Stimulated activated CD4-positive, alpha-beta T cell treated with anti-CD3 and anti-CD28 coated beads, Interleukin-15, amount 100 ng/mL, for 1 hour (primary cell): ENCODE measurements at places on chromosomes 16 and 17.

- DNase-seq: no peak
These were observed 71.3 kb downstream of the SOX9 start for GRCh38 chr17:72191921-72192799.

DNA sequence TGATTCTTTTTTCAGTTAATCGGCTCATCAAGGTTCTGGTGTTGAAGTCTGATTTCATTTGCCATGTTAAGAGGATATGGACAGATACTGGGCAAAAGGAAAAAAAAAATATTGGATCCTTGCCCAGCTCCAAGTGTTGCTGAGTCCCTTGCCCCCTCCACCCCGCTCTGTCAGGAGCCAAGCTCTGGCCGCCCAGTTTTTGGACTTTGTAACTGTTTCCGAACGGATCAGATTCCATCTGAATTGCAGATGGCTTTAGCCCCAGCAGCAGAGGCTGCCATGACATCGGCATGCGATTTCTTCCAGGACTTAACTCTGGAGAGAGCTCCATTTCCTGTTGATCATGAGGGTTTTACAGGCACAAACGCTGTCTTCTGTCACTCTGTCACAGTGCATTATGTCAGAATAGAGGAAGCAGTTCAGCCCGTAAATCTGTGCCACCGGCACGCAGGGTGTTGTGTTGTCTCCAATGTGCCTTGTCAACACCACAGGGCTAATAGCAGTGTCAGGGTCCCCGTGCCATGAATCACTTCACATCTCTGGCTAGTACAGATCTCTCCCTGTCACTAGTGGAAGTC is 615.6 kb downstream of the MAF start:
- DNase-seq: no peak

GRCh38 chr16:48340054-48340453 is 45.2 kb downstream of the SIAH1 start:
- no peak for DNase-seq

DNA sequence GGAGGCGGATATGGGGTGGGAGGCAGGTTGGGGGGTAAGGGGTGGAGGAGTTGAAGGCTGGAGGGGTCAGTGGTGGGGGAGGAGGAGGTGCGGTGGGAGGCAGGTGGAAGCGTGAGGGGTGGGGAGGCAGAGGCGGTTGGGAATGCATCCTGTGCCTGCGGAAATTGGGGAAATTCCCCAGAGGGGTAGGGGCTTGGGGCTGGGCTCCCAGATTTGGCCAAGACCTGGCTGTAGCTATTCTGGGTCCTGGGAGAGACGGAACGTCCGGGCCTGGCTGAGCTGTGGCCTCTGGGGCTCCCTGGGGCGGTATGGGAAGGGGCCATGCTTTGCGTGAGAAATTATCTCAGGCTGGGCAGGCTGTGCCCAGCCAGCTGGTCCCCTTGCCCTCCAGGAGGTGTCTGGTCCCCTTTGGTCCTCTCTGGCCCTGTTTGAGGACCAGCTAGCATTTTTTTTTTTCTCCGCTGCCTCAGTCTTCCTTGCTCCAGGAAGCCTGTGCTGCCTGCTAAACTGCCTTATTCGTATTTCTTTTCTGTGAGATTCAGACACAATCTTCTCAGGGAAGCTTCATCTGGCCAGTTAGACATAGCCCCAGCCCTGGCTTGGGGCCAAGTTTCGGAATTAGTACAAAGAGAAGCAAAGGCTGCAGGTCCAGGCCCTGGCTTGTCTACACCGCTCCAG is 7.3 kb upstream of the TRPV2 start:
- DNase-seq: no peak

DNA sequence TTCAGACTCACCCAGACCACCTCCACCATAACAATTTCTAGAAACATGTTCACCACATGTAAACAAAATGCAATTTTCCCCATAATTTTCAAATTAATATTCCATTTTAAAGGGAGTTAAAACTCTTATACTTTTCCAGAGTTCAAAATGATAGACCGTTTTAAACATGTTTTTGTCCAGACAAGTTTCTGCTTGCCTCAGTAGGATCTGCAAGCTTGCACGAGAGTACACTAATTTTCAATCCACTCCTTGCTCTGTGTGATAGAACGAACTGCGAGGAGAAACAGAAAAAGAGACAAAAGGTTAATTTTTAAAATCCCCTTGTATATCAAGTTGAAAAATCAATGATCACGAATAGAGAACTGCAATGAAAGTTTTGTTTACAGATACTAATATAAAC is 7.1 kb downstream of the FAHD1 start:
- no peak for DNase-seq

DNA sequence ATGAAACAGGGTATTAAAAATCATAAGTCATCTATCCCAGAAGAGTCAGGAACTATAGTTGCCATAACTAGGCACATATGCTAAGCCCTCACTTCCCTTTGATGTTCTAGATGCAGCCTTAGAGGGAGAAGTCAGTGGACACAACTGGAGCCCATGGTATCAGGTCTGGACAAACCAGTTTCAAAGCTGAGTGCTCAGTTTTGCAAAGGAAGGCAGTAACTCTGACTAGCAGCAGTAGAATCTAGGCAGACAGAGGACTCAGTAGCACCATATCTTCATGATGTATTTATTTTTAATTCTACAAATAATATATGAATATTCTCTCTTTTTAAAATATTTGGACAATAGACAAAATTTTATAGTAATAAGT is 11.7 kb upstream of the FAM20A start:
- DNase-seq: no peak

DNA sequence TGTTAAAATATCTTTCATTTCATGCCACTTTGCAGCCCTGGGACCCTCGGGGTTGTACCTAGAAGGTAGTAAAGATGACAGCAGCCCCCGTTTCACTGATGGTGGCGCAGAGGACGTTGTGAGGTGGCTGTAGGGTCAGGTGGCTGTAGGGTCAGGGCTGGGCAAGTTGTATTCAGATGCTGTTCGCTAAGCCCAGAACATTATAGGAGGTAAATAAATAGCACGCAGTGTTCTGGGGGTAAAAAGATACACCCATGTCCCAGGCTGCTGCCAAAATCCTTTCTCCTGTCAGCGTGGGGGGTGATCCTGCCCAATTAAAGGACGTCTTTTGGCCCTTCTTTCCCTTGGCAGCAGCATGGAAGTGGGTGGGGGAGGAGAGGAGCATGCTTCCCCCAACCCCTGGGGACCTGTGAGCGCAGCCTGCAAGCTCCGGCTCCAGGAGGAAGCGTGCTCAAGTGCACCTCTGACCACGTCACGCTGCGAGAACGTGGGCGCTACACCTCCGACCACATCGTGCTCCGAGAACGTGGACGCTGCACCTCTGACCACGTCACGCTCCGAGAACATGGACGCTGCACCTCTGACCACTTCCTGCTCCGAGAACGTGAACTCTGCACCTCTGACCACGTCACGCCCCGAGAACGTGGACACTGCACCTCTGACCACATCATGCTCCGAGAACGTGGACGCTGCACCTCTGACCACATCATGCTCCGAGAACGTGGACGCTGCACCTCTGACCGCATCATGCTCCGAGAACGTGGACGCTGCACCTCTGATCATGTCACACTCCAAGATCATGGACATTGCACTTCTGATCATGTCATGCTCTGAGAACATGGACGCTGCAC is 182.1 kb downstream of the RPTOR start:
- no peak for DNase-seq

GRCh38 chr17:73956595-73957465 is 246.6 kb upstream of the RPL38 start:
- peak; percentile 10 for DNase-seq
